Caudate nucleus (tissue), 63 donors: ENCODE measurements at places on chromosomes 1 and 21.
A peak's percentile ranks its signal among the peaks of the same experiment; 100 is the strongest.

GRCh38 chr21:46046471-46046870 is 51.4 kb upstream of the COL6A2 start:
- no peak for DNase-seq

- DNase-seq, result no peak
These were observed 37.6 kb downstream of the RUNX3 start for GRCh38 chr1:24892188-24893153.

- DNase-seq, result no peak
These were observed 28.3 kb downstream of the AJAP1 start for GRCh38 chr1:4682607-4683220.

- DNase-seq, result no peak
These were observed 16.5 kb downstream of the LHX4 start for GRCh38 chr1:180246579-180246978.

- DNase-seq, result no peak
These were observed 876 bp downstream of the RAB29 start for GRCh38 chr1:205774198-205775014.

DNA sequence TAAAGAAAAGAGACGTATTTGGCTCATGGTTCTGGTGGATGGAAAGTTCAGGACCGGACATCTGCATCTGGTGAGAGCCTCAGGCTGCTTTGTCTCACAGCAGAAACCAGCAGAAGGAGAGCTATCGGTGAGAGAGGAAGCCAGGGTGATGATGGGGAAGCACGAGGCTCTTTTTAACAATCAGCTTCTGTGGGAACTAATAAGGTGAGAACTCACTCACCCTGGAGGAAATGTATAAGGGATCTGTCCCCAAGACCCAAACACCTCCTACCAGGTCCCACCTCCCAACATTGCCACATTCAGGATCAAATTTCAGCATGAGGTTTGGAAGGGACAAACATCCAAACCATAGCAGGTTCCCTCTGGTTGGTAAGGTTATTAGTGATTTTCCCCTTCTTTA is 32.8 kb downstream of the ASTN1 start:
- DNase-seq, result no peak

- no peak for DNase-seq
These were observed 15.8 kb upstream of the ZC3H12A start for GRCh38 chr1:37458551-37458950.

DNA sequence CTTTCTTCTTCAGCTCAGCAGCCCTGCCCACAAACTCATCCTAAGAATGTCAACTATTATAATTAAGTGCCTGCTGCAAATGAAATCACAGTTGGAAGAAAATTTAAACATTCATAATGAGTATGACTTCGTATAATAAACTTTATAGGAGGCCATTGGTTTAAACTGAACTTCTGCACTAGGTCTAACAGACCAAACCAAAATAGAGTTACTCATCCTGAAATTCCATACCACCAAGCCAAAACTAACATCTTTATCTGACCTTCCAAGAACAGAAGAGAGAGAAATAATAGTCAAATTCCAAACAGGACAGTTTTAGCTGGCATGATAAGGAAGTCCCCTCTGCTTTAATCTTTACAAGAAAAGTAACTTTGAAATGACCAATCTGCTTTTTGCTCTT is 472.4 kb upstream of the PRMT6 start:
- DNase-seq, result no peak

DNA sequence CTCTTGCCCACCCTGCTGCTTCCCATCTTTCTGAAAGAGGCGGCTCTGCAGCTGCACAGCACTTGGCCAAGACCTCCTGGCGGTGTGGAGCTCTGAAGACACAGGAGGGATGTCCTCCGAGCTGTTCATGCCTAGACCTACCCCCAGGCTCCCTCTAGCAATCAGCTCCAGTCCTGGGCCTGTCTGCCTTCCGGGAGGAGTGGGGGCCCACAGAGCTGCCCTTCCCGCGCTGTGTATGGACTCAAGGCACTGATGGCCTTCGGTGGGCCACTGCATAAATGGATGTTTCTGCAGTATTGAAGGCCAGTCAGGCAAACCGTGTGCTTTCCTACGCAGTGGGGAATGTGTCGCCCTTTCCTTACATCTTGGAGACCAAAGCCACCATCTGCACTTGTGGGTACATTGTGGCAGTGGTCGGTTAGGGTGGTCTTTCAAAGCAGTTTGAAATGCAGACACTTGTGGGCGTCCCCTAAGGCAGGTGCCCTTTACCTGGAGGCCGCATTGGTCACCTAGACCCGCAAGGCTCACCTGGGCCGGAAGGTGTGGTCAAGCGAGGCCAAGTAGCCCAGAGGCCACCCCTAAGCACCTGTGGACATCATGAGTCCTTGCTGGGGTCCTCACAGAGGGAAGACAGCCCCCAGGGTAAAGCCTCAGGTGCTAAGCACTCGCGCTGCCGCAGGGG is 912 bp upstream of the PKNOX1 start:
- DNase-seq, result no peak

- no peak for DNase-seq
These were observed 36.6 kb upstream of the PADI1 start for GRCh38 chr1:17168091-17168876.

GRCh38 chr1:18041685-18042355 is 65.8 kb upstream of the IGSF21 start:
- DNase-seq, result no peak

DNA sequence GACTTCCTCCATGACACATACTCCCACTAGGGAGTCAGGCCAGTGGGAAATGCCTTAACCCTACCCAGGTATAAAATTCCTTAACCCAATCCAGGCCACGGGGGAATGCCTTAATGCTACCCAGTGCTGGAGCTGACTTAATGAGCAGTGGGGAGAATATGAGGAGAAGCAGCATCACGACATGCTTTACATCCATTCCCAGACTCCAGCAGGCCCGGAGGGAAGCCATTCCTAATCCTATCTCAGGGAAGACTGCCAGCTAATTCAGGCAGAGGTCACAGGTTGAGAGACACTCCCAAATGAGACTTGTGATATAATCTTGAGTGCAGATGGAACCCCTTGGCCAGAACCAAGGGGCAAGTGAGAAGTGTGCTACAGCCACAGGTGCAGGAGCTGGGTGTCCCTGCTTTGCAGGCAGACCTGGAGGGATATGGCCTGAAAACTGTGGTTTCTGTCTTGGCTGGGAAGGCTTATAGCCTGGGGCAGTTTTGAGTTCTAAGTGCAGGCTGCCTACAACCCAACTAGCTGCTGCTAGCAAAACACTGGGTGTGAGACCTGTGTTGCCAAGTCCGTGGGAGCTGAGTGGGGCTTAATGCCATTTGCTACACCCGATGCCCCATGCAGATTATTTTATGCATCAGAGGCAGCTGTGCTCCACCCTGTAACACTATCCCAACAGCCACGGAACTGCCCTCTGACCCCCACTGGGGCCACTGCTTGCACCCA is 45.1 kb upstream of the GUCA2A start:
- DNase-seq, result no peak

DNA sequence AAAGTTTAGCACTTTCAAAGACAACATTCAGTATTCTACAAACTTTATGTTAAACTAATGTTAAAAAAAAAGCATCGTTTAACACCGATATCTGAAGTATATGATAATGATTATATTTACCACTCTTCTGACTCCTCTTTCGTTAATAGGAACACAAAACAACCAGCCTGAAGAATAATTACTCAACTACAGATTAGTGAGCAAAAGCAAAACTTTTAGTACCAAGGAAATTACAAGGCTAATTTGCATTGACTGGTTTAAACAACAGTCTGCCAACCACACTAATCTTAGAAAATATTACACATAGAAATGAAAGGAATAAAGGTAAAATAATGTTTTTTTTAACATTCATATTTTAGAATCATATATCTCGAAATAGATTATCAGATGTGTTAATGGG is 500.7 kb downstream of the LMO4 start:
- no peak for DNase-seq

DNA sequence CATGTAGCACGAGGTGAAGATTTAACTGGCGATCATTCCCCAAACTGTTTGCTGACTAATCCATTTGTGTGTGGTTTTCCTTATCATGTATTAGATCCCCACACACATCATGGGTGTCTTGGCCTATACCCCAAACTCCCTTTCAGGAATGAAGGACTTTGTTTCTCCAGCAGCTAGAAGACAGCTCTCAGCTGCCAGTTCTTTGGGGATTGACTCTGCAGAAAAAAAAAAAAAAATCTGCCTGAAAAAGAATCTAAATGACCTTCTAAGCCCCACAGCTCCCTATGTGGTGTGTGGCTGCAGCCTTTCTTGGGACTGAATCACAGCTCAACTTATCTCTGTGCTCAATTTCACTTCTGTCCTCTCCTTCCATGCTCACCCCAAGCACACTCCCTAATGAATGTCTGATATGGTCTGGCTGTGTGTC is 256.3 kb upstream of the DUSP10 start:
- DNase-seq, result no peak

DNA sequence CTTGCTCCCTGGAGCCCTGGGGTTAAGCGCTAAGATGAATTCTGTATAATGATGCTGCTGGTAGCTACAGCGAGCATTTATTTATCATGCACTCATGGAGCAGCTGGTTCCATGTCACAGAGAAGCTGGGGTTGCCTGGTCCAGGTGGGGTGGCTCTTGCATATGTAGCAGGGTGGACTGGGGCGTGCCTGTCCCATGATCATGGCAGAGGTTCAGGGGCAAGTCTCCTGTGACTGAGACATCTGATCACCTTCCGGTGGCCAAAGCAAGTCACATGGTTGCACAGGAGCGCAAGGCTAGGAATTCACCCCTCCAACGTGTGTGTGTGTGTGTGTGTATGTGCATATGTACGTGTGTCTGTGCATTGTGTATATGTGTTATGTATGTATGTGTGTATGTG is 15.6 kb upstream of the KCNAB2 start:
- no peak for DNase-seq

- no peak for DNase-seq
These were observed 932 bp downstream of the RPF1 start for GRCh38 chr1:84479998-84480397.

- no peak for DNase-seq
These were observed 31.0 kb upstream of the MED18 start for GRCh38 chr1:28297826-28298225.

DNA sequence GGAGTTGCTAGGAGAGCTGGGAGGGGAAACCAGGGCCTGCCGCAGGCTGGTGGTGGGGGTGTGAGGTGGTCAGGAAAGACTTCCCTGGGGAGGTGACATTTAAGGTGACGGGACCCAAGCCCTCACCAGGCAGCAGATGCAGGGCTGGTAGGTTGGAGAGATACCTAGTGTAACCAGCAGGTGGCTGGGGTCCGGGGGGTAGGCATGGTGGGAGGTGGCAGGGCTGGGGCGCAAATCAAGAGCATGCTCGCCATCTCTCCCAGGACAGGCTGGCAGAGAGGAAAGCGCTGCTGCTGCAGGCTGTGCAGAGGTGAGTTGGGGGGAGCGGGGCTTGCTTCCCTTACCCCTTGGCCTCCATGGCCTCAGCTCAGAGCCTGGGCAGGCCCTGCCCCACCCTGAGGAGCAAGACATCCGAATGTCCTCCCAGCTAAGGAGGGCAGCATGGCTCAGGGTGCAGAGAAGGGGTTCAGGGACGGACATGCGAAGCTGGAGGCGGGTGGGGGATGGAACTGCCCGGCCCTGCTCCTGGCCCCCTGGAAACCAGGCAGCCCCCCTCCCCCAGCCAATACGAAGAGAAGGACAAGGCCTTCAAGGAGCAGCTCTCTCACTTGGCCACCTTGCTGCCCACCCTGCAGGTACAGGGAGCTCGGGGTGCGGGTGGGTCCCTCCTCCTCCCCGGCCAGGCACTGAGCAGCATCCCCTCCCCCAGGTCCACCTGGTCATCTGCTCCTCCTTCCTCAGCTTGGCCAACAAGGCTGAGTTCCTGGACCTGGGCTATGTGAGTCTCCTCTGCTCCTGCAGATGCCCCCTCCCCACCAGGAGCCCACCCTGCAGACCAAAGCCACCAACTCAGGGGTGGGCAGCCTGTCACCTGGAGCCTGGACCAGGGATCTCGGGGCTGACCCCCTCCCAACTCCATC is 4.0 kb downstream of the RNF207 start:
- no peak for DNase-seq

DNA sequence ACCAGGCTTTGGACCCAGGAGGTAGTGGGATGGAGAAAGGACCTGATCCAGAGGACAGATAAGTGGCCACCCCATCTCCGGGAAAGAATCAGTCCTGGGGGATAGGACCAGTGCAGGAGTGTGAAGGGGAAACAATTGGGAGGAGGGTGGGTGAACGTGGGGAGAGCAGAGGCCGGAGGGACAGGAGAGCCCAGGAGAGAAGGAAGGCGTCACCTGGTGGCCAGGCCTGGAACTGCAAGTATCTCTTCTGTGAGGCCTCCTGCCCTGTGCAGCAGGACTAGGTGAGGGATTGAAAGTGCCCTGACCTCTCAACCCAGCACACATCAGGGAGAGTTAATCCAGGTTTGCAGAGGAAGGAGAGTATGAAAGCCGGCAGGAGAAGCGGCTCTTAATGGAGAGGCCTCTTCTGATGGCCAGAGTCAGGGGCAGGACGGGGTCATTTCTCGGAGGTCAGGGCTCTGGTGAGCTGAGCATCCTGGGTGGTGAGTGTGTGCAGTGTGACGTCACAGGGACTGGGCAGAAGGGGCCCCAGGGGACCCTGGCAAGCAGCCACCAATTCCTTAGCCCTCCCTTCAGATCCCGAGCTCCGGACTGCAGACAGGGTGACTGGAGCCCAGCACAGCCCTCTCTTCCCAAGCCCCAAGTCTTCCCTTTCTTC is 9.2 kb upstream of the LAD1 start:
- peak; percentile 13 for DNase-seq

DNA sequence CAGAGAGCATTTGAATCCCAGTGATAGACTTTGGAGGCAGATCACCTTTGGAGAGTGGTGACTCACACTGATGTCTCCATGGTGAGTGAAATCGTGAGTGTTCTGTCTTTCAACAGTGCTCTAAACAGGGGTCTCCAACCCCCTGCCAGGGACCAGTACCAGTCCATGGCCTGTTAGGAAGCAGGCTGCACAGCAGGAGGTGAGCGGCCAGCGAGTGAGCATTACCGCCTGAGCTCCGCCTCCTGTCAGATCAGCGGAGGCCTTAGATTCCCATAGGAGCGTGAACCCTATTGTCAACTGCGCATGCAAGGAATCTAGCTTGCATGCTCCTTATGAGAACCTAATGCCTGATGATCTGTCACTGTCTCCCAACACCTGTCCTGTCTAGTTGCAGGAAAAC is 61.8 kb upstream of the B3GALNT2 start:
- no peak for DNase-seq

GRCh38 chr1:83130886-83131691 is 867.8 kb downstream of the TTLL7 start:
- DNase-seq, result no peak

DNA sequence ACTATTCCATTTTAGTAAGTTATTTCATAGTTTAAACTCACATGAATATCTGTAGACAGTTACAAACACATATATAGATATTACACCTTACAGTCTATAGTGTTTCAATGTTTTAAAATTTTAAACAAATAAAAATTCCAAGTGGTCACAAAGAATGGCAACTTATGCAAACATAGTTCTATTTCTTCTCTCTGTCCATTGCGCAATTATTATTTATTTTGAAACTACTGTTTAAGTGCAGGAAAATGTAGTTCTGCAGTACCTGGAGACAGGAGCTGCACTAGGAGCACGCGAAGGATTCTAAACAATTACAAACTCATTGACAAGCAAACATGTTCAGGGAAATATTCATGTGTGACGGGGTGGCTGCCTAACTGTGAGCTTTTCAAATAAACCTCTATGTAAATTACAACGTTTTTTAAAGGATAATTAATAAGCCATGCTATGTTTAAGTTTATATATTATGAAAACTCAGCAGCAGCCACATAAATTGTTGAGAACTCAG is 312.0 kb upstream of the DUSP10 start:
- DNase-seq, result no peak

GRCh38 chr1:41340655-41341364 is 20.4 kb upstream of the FOXO6 start:
- DNase-seq, result no peak
